Tibial artery (tissue), 4 donors: ENCODE measurements at places on chromosomes 7 and 10.

DNA sequence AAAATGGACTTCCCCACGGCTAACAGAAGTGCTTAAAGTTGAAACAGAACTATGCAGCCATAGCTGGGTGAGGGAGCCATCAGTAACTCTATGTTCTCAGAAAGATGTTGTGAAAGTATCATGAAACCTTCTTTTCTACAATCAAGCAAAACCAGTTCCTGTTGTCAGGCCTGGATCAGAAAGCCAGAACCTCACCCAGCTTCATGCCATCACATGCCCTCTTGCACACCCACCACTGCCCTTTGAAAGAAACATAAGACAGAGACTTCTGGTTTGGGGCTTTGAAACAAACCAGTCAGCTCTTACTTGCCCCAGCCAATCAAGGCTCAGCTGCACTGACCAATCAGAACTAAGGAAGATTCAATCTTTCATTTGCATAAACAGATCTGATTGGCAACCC, 230.8 kb upstream of the FERD3L start:
- DNase-seq, result no peak

DNA sequence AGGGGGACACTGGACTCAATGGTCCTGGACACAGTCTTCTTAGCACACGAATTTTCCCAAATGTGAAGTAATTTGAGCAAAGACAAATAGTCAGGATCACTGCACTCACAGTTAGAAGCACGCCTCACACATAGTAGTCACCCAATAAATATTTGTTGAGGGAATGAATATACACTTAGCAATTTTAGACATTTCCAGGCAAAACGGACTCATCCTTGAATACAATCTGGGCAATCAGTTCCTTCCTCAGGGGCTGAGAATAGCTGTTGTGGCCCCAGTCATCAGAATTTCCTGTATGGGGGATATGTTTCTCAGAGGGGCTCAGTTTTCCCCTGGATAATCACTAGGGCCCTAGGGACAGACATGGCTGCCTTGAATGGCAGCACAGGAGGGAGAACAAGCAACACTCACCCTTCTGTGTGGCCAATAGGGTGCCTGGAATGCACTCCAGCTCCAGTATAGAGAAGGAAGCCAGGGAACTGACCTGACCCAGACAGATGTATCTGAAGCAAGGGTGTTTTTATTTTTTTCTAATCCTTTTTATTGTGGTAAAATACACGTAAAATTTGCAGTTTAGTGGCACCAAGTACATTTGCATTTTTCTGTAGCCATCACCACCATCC, 282.7 kb upstream of the ZNF32 start:
- no peak for DNase-seq

GRCh38 chr10:102643336-102644065, 778 bp upstream of the TRIM8 start:
- peak; percentile 67 for DNase-seq

DNA sequence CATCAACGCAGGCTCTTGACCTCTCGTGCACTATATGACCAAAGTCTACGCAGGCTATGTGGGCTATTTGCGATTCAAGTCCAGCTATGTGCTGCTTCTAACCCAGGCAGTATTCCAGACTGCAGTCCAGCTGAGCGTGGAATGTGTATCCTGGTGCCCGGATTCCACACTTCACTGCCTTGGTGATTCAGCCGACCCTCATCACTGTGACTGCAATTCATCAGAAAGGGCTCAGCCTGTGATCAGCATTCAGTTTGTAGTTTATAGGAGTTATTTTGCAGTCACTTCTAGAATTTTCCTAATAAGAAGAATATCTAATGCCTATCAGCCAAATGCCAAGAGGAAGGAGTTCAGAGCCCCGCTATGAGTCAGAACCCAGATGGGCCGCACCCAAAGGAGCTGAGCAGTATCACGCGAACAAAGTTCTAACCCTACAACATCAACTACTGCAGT, 119.8 kb upstream of the LANCL2 start:
- no peak for DNase-seq

GRCh38 chr7:150388709-150389531, 9.8 kb downstream of the ZNF775 start:
- DNase-seq, result peak; percentile 48

DNA sequence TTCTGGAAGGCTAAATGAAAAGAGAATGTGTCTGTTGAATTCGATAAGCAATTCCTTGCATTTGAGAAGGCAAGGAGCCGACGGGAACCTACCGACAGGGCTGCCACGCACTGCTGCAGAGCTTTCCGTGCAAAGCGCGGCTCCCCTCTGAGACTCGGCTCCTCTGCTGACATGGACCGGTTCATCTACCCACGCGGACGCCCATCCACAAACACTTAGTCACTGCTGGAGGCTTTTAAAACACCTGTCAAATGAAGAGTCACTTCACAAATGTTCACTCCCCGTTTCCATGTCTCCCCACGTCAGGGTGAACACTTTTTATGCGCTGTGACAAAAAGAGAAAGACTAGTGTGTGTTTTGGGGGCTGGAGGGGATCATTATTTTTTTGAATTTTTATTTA, 32.0 kb downstream of the AMZ1 start:
- no peak for DNase-seq
